ENCODE measurements at places on chromosomes 7 and 10. TPM values are rescaled to one million over a fixed set of nuclear protein-coding genes. Genes with fewer than 3 reads are reported as not detected.

The PLCE1 gene
- total RNA-seq: 42.9 TPM

The KLLN gene
- total RNA-seq: 0.35 TPM

The RAB19 gene
- 9.5 TPM for total RNA-seq

The CHN2 gene
- total RNA-seq: 29.7 TPM

The SLC37A3 gene
- 45.4 TPM for total RNA-seq

The MYH16 gene
- not detected for total RNA-seq

GRCh38 chr10:132446195-132446581 lies 49.2 kb downstream of the PWWP2B start:
- no peak for DNase-seq
- no peaks in the 10 kb centered on the region for H3K36me3 ChIP-seq
- no peak overlapping the region for H3K4me3 ChIP-seq
- peaks cover 21% of the 10 kb centered on the region for H3K4me1 ChIP-seq

GRCh38 chr10:75487755-75488125 lies 56.3 kb downstream of the LRMDA start:
- H3K4me1 ChIP-seq: no peaks in the 10 kb centered on the region
- H3K27ac ChIP-seq: no peak overlapping the region
- no peaks in the 10 kb centered on the region for H3K27me3 ChIP-seq
- no peak overlapping the region for H3K4me3 ChIP-seq
- H3K36me3 ChIP-seq: no peaks in the 10 kb centered on the region
- no peak for DNase-seq

DNA sequence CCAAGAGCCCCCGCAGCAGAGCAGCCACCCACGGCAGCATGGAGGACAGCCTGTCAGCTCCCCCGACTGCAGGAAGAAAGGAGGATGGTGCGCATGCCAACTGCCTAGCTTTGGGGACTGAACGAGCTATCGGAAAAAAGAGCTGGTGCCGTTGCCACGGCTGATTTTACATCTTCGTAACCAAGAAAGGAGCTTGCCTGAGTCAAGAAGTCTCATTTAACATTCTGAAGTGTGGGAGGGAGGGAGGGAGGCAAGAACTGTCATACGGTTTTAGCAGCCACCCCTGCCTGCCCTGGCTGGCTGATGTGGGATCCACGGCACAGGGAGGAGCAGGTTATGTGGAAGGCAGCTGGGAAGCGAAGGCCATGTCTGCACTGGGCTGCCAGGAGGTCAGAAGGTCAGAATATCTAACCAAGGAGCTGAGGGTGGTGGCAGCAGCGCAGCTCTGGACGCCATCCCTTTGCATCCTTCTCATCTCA lies 74.7 kb upstream of the CAMK2B start:
- no peak overlapping the region for H3K27ac ChIP-seq
- no peaks in the 10 kb centered on the region for H3K27me3 ChIP-seq
- H3K4me1 ChIP-seq: no peaks in the 10 kb centered on the region
- peaks cover 56% of the 10 kb centered on the region for H3K36me3 ChIP-seq
- no peak overlapping the region for H3K4me3 ChIP-seq

- no peaks in the 10 kb centered on the region for H3K4me1 ChIP-seq
- H3K4me3 ChIP-seq: no peak overlapping the region
- no peaks in the 10 kb centered on the region for H3K36me3 ChIP-seq
- no peak for DNase-seq
Measured at GRCh38 chr10:86840498-86840897, 84.1 kb downstream of the BMPR1A start.

- DNase-seq: no peak
Measured at GRCh38 chr7:140624392-140625191, 16.0 kb downstream of the DENND2A start.

- no peaks in the 10 kb centered on the region for H3K27me3 ChIP-seq
- H3K4me1 ChIP-seq: no peaks in the 10 kb centered on the region
- no peak overlapping the region for H3K27ac ChIP-seq
- no peaks in the 10 kb centered on the region for H3K36me3 ChIP-seq
Measured at GRCh38 chr10:22742678-22743077, 28.3 kb upstream of the PIP4K2A start.

DNA sequence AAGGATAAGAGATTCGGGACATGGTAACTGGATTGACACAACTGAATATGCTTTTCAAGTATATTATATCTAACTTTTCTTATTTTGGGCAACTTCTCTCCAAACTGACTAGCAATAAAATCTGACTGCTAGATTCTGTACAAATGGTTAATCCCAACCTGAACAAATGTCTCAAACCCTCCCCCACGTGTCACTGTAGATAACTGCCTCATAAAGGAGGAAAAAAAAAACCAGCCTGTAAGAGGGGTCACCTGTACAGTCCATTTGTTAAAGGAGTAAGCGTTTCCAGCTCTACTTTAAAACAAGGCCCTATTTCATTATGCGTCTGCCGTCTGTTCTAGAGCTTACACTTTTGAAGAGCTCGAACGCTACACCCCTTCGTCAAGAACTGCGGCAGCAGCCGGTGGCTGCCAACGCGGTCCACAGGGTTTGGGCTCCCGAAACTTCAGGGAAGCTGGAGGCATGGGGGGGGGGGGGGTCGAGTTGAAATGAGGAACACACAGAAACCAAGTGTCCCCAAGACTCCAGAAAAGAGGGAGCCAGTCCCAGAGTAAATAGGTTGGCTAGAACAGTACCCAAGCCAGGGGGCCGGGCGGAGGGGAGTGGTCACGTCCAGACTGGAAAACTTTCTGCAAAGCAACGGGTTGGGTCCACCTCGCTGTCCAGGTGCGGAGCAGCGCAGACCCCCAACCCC lies 492 bp downstream of the COG5 start:
- H3K27ac ChIP-seq: peak overlapping the region; percentile 97
- DNase-seq: no peak
- peak overlapping the region; percentile 86 for H3K4me3 ChIP-seq
- no peaks in the 10 kb centered on the region for H3K36me3 ChIP-seq
- H3K4me1 ChIP-seq: peaks cover 6% of the 10 kb centered on the region
- no peaks in the 10 kb centered on the region for H3K27me3 ChIP-seq
